Spleen (tissue), 13 donors: ENCODE measurements at places on chromosomes 16 and 17.
A peak's percentile ranks its signal among the peaks of the same experiment; 100 is the strongest.

DNA sequence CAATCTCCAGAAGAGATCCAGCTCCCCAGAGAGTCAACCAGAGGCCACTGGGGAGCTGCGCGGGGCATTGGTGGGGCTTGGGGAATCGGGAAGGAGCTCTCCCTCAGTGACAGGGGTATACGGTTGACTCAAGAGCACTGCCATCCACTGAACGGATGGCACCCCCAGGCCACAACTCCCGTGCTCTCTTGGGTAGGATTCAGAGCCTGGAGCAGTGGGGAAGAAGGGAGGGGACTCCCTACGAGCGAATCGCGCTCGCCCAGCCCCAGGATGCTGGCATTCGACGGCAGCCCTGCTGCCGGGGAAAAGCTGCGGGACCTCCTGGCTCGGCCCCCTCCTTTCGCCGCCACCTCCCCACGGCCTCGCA, 473 bp upstream of the TPPP3 start:
- DNase-seq: peak; percentile 69

GRCh38 chr16:55478827-55479429, at the start of gene MMP2:
Gene MMP2 (plus strand): TSS chr16:55479198. CDS start chr16:55479480, 282 bp downstream.
- DNase-seq: no peak

DNA sequence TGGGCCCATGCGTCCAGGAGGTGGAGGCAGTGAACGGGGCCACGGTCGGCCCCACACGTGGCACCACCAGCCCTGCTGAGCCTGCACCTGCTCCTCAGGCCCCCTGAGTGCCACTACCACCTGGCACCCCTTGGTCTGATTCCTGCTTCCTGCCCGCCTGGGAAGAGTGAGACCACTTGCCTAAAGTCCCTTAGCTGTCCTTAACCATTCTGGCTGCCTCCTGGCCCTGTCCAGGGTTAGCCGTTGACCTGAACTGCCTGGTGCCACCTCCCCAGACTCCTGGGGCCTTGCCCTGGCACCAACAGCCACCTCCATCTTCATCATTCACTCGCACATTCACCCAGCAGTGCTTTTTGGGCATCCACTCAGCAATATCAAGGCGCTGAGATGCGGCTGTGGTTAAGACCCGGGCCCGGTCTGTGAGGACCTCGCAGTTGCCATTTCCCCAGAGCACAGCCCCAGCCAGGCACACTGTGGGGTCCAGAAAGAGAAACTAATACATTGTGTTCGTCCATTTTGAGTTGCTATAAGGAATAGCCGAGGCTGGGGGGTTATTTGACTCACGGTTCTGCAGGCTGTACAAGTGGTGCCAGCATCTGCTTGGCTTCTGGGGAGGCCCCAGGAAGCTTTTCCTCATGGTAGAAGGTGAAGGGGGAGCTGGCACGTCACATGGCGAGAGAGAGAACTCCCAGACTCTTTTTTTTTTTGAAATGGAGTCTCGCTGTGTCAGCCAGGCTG, 318.4 kb downstream of the SEC14L1 start:
- no peak for DNase-seq

GRCh38 chr16:66958857-66959703, 2.0 kb upstream of the CES3 start:
- no peak for DNase-seq
